ENCODE measurements at places on chromosomes 6 and 20. TPM values are rescaled to one million over a fixed set of nuclear protein-coding genes. Genes with fewer than 3 reads are reported as not detected.

NHLRC1 gene
- total RNA-seq, result 0.25 TPM

MAP3K4 gene
- 67.6 TPM for total RNA-seq

GRM1 gene
- not detected for total RNA-seq

DNA sequence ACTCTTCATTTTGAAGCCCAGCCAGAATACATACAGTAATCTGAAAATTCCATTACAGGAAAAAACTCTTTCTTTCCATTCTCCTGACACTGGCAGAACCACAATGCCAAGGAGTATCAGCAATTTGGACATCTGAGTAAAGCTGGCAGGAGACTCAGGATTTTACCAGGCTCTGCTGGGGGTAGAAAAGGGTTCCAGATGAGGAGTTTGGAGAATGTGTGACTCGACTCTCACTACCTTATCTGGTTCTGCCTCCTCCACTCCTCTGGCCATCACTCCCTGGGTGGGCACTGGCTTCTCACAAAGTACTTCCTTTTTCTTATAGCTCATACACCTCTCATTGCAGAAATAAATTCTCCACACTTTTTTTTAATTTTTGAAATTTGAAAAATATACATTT, 10.6 kb upstream of the WFDC8 start:
- no peak for DNase-seq

GRCh38 chr6:7126754-7127153, 19.0 kb downstream of the RREB1 start:
- DNase-seq, result no peak

DNA sequence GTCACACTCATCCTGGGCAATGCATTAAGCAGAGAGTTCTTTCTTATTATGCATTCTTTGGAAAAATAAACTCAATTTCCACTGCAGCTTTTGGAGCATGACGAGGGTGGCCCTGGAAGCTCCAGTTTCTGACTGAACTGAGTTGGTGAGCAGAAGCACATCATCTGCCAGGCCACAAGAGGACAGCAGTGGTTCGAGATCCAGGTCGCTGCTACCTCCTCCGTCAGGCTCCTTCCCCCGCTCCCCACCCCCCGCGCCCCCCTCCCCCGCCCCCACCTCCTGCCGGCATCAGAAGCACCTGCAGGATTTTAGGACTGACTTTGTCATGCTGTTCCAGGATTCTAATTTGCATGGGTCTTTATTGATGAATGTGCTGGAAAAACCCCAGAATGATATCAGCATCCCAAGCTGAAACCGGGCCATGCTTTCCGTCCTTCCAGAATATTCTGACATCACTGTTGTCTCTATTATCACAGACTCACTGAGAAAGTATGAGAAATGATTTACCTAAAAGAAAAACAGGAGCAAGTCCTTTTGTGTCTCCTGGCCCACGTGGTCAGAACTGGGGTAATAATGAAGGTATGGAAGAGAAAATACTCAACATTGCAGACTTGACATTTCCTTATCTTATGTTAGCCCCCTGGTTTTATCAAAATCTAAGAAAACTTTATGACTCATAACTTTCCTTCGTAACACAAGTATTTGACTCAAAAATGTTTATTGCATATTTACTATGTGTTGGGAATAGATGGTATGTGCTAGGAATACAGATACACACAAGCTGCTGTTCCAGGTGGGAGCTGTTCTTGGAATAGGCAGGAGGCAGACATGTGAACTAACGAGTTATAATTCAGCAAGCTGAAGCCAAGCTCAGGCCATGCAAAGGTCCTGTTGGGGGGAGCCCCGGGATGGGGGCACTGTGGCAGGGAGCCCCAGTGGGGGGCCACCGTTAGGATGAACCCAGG, 220.2 kb upstream of the EXOC2 start:
- no peak for DNase-seq

DNA sequence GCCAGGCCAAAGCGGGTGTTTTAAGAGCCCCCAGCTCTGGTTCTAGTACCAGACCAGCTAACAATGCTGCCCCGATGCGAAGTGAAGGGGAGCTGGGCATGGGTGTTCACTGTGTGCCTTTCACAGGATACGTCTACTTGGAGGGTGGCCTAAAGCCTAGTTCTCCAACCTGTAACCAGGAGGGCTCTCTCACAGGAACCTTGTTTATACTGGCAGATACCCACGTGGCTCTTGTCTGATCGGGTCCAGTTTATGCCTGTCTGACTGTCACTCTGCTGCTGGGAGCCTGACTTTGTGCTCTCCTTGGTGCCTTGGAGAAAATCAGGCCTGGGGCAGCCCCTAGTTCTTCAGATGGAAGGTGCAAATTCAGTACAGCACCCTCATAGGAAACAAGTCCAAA, 60.2 kb upstream of the RNF144B start:
- no peak for DNase-seq

- DNase-seq, result no peak
These were observed 1.9 kb downstream of the RAB32 start for GRCh38 chr6:146545581-146545980.

DNA sequence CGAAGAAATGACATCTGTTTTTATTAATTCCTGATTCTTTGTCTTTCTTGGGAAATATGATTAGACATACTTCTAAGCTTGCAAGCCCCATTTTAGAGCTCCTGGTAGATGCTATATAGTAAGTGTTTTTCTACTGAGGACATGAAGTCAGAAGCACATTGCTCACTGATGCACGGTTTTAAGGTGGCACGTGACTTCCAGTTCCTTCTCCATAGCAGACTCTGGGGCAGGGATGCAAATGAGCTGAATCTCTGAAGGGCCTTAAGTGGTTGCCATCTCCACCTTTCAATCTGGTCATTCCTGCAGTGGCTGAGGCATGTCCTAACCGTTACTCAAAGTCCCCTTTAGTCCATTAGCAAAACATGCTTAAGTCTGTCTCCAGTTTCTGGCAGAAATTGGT, 421.2 kb upstream of the HTR1E start:
- DNase-seq, result no peak

DNA sequence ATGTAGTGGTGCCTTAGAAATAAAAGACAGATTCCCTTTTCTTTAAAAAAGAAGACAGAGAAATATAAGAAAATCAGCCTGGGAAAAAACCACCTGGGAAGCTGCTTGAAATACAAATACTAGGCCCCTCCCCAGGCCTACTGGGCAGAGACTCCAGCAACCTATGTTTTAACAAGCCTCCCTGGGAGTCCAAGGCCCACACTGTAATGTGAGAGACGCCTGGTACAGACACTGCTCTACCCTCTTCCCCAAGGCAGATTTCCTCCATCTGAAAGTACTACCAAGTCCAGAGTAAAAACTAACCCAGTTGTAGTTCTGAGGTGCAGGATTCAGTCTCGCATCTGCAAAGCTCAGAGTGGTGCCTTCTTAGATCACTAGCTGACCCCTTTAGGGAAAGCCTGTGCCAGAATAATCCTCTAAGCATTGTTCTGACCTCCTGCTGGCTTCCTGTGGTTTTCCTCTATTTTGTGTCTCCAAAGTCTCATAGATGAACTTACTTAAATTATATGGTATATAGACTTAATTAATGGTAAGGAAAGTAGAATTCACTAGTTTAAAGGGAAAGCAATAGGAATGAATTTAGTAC, 270.2 kb upstream of the SLC35B3 start:
- no peak for DNase-seq

DNA sequence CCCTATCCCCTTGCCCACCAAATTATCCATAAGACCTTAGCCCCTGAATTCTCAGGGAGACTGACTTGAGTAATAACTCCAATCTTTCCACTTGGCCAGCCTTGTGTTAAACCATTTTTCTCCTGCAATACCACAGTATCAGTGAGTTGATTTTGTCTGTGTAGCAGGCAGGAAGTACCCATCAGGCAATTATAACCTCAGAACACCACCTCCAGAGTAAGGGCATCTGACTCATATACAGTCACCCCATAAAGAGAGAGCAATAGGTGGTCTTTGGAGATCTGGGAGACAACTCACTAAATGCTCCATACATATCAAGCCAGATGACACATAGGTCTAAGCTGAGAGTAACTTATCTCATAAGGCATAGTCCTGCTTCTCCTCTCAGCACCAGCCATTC, 83.7 kb downstream of the FILIP1 start:
- no peak for DNase-seq

- no peak for DNase-seq
These were observed 96.0 kb upstream of the PRDM1 start for GRCh38 chr6:105990151-105990550.
